NCI-H2107 (cell line): ENCODE measurements at places on chromosomes 2 and 18.

GRCh38 chr2:35228584-35228983 lies 1127.0 kb upstream of the CRIM1 start:
- no peak for DNase-seq

DNA sequence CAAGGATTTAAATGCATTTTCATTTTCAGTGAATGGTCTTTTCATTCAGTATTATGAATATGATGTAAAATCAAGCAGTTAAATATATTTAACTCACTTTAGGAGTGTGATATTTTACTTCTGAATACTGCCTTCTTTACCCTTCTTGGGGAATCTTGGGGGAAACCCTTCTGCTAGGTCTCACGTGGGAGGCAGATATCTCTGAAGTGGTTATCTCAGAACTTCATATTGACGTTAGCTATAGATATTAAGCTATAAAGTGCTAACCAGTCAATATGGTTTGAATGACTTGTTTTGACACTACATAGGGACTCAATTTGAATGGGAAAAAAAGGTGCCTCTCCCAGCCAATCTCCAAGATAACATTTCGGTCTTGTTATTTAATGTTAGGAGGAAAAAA lies 9.8 kb downstream of the REL start:
- DNase-seq, result no peak

DNA sequence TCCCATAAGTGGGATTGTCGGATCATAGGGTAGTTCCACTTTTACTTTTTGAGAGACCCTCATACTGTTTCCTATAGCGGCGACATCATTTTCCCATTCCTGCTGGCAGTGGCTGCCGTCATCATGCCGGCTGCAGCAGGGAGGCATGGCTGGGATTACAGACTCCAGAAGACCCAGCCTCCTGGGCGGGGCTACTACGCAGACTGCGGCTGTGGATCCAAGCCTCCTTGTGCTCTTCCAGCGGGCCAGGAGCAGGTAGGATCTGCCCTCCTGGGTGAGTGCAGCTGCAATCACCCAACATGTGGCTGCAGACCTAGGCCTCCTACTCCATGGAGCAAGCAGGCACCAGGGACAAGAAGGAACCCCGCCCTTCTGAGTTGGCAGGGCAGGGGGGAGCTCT lies 359.2 kb downstream of the GALR1 start:
- DNase-seq, result no peak

DNA sequence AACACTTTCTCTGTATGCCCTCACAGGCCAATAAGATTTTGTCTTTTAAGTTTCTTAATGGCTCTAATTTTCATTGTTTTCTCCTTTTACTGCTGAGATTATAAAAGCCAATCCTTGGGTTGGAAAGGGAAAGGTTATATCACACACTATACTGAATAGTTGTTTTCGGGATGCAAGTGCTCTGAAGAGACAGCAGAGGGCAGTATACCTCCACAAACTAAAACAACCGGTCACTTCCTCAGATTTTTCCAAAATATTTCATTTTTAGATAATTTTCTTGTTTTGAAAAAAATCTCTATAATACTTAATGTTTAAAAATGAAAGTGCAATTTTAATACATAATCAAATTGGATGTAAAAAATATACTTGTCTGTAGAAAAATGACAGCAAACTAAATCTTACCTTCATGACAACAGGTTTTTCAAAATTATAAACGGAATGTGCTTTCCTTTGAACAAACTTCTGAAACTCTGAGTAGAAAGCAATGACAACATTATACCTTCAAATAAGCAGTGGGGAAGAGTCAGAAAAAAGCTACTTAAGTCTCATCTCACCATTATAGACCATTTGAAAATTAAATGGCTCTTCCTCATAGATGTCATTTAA lies 82.7 kb downstream of the ORC4 start:
- DNase-seq, result no peak

GRCh38 chr2:181332044-181332605 lies 125.1 kb upstream of the ITGA4 start:
- DNase-seq, result no peak

DNA sequence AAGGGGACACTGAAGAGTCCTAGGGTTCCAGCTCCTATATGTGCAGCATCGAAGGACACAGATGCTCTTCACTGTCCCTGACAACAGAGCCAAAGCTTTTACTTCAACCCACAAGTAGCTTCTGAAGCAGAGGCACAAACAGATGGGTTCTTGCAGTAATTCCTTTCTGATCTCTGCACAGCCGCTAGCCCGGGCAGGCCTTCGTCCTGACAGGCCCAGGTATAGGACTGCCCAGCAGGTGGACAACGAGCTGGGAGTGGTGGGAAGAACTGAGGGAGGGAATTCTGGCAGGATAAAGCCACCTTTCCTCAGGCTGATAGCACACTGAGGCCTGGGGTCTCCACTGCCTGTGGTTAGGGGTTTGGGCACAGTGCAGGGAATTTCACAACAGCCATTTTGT lies 94.8 kb downstream of the RHOB start:
- DNase-seq, result no peak

GRCh38 chr18:22349317-22349898 lies 68.3 kb downstream of the CTAGE1 start:
- DNase-seq, result no peak

GRCh38 chr2:15556311-15556930 lies 4.7 kb downstream of the NBAS start:
- DNase-seq, result no peak

DNA sequence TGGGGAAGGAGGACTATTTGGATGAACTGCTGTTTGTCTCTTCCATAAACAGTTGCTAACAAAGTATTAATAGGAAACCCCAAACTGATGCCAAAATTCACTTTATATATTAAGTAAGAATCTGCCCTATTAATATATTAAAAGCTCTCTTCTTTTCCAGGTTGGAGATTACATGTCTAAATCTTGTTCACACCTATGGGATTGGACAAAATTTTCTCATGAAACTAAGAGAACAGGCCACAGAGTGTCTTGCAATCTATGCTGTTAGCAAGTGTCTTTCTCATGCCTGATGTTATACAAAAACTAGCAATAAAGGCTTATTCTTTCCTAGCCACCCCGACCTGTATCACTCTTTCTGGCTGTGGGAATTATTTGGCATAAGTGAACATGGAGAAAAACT lies 18.3 kb downstream of the ZEB2 start:
- DNase-seq, result no peak

GRCh38 chr18:58695772-58696171 lies 24.5 kb downstream of the MALT1 start:
- DNase-seq, result no peak

DNA sequence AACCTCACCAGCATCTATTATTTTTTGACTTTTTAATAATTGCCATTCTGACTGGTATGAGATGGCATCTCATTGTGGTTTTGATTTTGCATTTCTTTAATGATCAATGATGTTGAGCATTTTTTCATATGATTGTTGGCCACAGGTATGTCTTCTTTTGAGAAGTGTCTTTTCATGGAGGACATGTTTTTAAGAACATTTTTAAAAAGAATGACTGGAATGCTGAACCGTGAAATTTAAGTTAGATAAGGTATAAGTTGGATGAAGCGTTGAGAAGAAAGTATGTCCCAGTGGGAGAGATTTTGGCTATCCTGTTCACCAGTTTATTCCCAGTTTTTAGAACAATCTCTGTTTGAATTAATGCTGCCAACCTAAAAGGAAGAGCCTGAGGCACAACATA lies 365.9 kb downstream of the CELF4 start:
- no peak for DNase-seq

DNA sequence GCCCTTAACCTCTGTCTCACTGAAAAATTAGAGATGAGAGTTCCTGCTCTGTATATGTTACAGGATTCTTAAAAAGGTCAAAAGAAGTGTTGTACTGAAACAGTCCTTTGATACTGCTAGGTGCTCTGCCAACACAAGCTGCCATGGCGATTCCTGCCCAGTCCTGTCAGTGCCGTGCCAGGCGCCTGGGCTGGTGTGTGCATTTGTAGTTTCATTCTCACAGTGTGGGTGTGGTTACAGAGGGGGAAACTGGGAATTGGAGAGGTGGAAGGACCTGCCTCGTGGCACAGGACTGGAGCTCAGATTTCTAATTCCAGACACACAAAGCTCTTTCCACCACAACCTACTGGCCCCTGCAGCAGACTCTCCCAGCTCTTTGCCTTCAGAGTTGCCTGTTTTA lies 122.3 kb upstream of the RAB6C start:
- no peak for DNase-seq

DNA sequence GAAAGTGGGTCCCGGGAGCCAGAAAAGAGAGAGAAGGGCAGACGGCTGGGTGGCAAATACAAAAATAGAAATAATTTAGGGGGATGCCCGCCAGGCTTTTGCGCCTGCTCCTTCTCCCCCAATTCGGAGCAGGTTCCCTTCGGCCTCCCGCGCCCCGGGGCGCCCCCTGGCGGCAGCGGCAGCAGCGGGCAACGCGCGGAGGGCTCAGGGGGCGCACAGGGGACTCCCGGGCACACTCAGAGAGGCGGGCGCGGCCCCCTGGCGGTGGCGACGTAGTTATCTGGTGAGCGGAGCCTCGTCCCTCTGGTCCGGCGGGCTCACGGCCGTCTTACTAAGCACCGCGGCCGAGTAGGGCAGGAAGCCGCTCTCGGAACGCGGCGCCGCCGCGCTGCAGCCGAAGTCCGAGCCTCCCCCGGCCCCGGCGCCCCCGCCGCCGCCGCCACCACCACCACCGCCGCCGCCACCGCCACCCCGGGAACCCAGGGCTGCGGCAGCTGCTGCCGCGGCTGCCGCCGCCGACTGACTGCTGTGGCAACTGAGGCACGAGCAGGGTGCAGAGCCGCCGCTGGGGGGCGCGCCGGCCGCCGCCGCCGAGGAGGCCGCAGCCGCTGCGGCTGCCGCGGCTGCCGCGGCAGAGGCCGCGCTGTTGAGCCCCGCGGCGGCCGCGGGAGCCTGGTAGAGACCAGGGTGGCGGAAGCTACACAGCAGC lies 3.8 kb downstream of the EVX2 start:
- peak; percentile 58 for DNase-seq

GRCh38 chr2:175844169-175844568 lies 157.9 kb downstream of the LNPK start:
- DNase-seq, result no peak

- no peak for DNase-seq
Observed at GRCh38 chr18:37481072-37481471, 84.5 kb downstream of the CELF4 start.

DNA sequence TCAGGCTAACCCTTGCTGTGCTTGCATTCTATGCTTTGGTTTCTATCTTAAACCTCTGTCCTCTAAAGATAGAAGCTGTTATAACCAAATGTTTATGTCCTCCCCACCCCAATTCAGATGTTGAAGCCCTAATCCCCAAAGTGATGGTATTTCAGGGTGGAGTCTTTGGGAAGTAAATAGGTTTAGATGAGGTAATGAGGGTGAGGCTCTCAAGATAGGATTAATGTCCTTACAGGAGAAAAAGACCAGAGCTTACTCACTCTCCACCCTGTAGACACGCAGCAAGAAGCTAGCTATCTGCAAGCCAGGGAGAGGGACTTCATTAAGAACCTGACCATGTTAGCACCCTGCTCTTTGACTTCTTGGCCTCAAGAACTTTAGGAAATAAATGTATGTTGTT lies 362.5 kb downstream of the ERBB4 start:
- no peak for DNase-seq

GRCh38 chr2:147255812-147256211 lies 589.0 kb upstream of the ACVR2A start:
- no peak for DNase-seq

GRCh38 chr2:55089726-55090125 lies 39.5 kb upstream of the RTN4 start:
- DNase-seq, result no peak
